ENCODE measurements at places on chromosomes 5 and 9.
A peak's percentile ranks its signal among the peaks of the same experiment; 100 is the strongest.

DNA sequence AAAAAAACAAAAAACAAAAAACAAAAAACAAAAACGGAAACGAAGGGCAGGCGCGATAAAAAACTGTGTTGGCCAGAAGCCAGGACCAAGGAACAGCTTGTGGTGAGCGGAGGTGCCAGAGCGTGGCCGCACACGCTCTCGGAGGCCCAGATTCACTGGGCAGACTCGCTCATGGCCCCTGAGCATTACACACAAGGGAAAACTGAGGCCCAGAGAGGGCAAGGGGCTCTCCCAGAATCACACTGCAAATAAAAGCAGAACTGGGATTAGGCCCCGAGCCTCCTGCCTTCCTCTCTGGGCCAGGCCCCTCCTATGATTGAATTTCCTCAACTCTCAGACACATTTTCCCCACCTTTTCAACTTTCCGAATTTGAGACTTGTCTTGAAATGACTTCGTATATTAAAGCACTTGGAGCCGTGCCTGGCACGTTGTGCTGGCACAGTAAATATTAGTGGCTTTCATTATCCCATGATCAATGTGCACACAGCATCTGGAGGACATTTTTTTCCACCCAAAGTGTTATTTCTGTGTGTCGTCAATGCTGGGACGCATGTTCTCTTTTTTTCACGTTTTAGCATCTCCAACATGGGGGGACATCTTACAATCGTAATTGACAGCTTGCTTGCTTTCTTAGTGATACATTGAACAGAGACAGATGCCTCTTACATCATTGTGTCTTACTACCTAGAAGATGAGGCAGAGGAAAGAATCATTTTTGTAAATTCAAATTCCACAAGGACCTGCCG, 7.4 kb downstream of the FIBCD1 start:
- DNase-seq, result no peak

DNA sequence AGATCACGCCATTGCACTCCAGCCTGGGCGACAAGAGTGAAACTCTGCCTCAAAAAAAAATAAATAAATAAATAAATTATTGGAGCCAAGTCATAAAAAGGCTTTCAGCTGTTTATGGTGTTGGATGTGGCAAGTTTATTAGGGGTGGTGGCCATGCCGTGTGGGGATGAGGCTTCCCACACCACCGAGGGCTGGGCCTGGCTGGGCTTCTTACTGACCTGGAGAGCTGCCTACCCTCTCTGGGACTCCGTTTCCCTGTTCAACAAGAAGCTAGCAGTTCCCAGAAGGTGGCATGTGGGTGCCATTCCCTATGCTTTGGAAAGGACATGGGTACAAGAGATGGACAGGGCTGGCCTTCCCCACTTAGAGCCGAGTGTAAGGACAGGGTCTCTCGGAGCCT, 22.6 kb downstream of the GPRIN1 start:
- DNase-seq, result no peak

DNA sequence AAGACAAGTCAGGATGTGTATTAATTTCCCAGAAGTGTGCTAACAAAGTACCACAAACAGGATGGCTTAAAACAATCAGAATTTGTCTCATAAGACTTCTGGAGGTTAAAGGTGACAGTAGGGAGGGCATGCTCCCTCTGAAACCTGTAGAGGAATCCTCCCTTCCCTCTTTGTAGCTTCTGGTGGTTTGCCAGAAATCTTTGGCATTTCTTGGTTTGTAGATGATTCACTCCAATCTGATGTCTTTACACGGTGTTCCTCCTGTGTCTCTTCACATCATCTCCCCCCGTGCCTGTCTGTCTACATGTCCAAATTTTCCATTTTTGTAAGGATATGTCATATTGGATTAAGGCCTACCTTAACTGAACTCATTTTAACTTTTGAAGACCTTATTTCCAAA, 471.5 kb downstream of the ZNF608 start:
- DNase-seq, result no peak

- no peak for DNase-seq
These were observed 335 bp downstream of the ROPN1L start for GRCh38 chr5:10441992-10442435.

- DNase-seq, result no peak
These were observed 14.3 kb upstream of the RANBP6 start for GRCh38 chr9:6029604-6030274.

GRCh38 chr9:8760000-8760767, 960.6 kb upstream of the DMAC1 start:
- no peak for DNase-seq

- DNase-seq, result no peak
These were observed 421.9 kb downstream of the HCN1 start for GRCh38 chr5:45274241-45274640.

- no peak for DNase-seq
These were observed 21.9 kb upstream of the CNOT6 start for GRCh38 chr5:180472269-180472668.

- DNase-seq, result no peak
These were observed 412.1 kb upstream of the CLINT1 start for GRCh38 chr5:158270996-158271554.

DNA sequence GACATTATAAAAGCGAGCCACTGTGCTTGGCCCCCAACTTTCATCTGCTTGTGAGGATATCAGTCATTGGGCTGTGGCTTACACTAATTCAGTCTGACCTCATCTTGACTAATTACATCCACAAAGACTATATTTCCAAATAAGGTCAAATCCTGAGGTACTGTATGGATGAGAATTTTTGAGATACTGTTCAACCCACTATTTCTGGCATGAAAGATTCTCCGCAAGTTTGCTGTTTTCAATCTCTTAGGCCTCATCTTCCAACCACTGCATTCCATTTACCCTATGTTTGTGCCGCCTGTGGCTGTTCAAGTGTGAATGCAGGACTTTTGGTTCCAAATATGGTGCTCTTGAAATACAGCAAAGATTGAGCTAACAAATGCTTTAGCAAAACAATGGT, 400.9 kb upstream of the SGCD start:
- no peak for DNase-seq

DNA sequence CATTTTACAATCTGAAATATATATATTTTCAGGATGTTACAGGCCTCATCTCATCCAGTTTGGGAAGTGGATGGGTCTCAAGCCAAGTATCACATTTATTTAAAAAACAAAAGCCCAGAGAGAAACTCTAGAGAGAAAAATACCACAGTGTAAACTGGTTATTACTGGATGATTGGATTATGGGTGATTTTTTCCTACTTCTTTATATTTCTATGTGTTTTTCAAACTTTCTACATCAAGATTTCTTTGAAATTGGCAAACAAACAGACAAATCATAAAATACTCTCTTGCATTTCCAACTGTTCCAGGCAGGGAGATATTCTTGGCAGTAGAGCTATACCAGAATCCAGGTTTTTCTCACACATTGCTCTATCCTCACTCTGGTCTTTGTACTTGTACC, 116.0 kb upstream of the SMIM23 start:
- DNase-seq, result no peak

- no peak for DNase-seq
These were observed 121.4 kb downstream of the GNAQ start for GRCh38 chr9:77910194-77910621.

- DNase-seq, result no peak
These were observed 617.4 kb downstream of the KCTD16 start for GRCh38 chr5:144788046-144788445.

DNA sequence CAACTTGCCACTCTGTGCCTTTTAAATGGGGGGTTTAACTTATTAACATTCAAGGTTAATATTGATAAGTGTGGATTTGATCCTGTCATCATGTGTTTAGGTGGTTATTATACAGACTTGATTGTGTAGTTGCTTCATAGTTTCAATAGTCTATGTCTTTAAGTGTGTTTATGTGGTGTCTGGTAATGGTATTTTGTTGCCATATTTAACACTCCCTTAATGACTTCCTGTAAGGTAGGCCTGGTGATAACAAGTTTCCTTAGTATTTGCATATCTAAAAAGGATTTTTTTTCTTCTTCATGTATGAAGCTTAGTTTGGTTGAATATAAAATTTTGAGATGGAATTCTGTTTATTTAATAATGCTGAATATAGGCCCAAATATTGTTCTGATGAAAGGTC, 506.0 kb upstream of the ZNF462 start:
- no peak for DNase-seq

DNA sequence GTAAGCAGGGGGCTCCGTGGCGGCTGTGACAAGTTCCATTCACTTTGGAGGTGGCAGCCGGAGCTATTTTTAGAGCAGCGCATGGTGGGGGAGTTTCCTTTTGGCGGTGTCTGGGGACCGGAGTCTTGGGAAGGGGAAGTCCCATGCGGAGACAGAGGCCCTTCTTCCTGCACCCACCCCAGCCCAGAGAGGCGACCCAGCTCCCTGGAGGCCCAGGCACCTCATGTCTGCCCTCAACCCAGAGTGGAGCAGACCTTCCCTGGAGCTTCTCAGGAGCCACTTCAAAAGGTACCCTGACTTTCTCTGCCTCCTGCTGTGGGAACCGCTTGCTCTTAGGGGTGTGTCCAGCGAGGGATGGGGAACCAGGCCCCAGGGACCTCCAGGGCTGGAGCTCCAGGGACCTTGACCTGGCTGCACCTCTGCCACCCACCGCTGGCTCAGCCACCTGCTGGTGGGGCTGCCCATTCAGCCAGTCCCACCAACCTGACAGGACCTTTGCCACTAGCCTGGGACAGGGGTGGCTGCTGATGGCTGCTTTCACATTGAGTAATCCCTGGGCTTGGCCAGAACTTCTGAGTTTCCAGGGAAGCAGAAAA, 34.1 kb downstream of the NEK6 start:
- no peak for DNase-seq

DNA sequence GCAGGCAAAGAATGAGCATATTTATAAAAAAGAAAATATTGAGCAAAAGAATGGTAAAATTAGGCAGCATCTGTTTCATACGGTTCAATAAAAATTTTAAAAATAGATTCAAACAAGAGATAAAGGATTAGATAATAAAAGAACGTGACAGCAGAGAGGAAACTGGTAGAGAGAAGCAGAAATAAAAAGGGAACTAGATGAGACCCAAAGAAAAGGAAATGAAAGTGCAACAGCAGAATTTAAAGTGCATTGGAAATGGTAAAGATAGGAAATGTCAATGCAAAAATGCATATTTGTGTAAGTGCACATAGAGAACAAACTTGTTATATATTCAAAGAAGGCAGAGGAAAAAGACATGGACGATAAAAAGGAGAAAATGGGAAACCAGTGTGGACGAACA, 70.2 kb downstream of the SUSD1 start:
- DNase-seq, result no peak

DNA sequence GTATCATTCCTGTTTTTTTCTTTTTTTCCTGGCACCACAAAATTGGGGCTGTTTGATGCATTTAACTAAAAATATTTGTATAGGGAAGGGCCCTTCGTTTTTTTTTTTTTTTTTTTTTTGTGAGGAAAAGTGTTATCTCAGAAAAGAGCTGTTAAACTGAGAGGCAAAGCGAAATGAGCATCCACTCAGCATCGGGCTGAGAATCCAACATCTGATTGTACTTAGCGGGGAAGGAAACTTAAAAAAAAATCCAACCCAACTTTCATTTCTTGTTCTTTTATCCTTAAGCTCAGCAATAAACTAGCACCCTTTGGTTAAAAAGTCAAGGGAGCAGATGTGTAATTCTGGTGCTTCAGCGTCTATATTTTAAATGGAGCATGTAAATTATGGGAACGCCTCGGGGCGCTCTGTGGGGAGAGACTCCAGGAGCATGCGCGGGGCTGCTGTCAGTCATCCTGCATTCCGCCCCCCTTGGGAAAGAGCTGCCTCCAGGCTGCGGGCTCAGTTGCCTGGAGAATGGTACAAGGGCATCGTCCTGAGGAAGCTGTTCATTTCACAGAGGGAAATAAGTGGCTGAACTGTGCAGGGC, 33.3 kb downstream of the DMRT2 start:
- DNase-seq, result peak; percentile 72

DNA sequence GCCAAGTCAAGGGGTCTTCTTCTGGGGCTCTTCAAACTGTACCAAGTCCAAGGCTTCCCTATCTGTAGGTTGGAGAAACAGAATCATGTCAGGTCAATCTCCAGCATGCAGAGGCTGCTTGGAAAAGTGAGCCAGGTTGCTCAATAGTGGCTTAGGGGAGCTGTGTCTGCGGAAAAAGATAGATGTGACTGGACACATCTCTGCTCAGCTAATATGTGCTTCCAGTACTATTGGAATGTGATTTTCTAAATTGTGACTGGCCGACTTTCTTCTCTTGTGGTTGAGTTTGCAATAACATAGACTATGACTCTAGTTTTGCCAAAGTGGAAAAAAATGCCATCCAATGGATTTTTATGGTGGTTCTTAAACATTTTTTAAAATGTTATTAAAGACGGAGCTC, 136.7 kb downstream of the BOD1 start:
- DNase-seq, result no peak
